SK-N-SH (cell line): ENCODE measurements at places on chromosomes 3 and 15. TPM values are rescaled to one million over a fixed set of nuclear protein-coding genes. Genes with fewer than 3 reads are reported as not detected.

Gene BAHD1
- 4.7 and 5.5 TPM in 2 replicates for polyA plus RNA-seq

Gene AMOTL2
- polyA plus RNA-seq, result 163 and 185 TPM in 2 replicates

Gene SNTN
- polyA plus RNA-seq, result not detected in 2 replicates

Gene CCR8
- not detected in 2 replicates for polyA plus RNA-seq

Gene NUSAP1
- polyA plus RNA-seq, result 41.1 and 43.5 TPM in 2 replicates

Gene TGM4
- 0.12 and 0.13 TPM in 2 replicates for polyA plus RNA-seq

Gene SNX4
- polyA plus RNA-seq, result 5.1 and 7.6 TPM in 2 replicates

Gene GOLGA6D
- polyA plus RNA-seq, result 0.02 TPM in 1 of 2 replicates, not detected in the other

Gene SENP5
- polyA plus RNA-seq, result 7.5 and 11.8 TPM in 2 replicates

Gene TBL1XR1
- polyA plus RNA-seq, result 16.7 and 20.9 TPM in 2 replicates

Gene SAMD7
- polyA plus RNA-seq, result not detected in 2 replicates

Gene NTRK3
- 2.6 and 3.1 TPM in 2 replicates for polyA plus RNA-seq

Gene TRAT1
- polyA plus RNA-seq, result not detected in 2 replicates

Gene PSTPIP1
- polyA plus RNA-seq, result 0.69 and 1.1 TPM in 2 replicates

Gene WDR6
- polyA plus RNA-seq, result 230 and 277 TPM in 2 replicates

Gene TCTA
- 42.1 and 57.5 TPM in 2 replicates for polyA plus RNA-seq

Gene MAGI1
- 10.3 and 11.1 TPM in 2 replicates for polyA plus RNA-seq

Gene FOXB1
- not detected in 2 replicates for polyA plus RNA-seq

Gene MORC1
- polyA plus RNA-seq, result not detected in 2 replicates

Gene TUSC7
- not detected in 2 replicates for polyA plus RNA-seq

Gene DNAH1
- 5.1 and 6.7 TPM in 2 replicates for polyA plus RNA-seq

Gene EPHA6
- polyA plus RNA-seq, result not detected in 2 replicates

Gene RPS27L
- polyA plus RNA-seq, result 319 and 321 TPM in 2 replicates

Gene XRN1
- 2.7 and 3.8 TPM in 2 replicates for polyA plus RNA-seq

Gene CPEB1
- polyA plus RNA-seq, result 2.6 and 3.1 TPM in 2 replicates

Gene LRRIQ4
- polyA plus RNA-seq, result not detected in 2 replicates

Gene NDUFB5
- polyA plus RNA-seq, result 31.3 and 35.3 TPM in 2 replicates

Gene ACOX2
- 7.1 and 9.0 TPM in 2 replicates for polyA plus RNA-seq

Gene KY
- 1.9 and 2.4 TPM in 2 replicates for polyA plus RNA-seq

Gene TJP1
- 17.5 and 23.7 TPM in 2 replicates for polyA plus RNA-seq

Gene SEMA6D
- 0.30 and 0.47 TPM in 2 replicates for polyA plus RNA-seq

Gene IQCF5
- polyA plus RNA-seq, result not detected in 2 replicates

Gene LARP6
- 193 and 236 TPM in 2 replicates for polyA plus RNA-seq

Gene PRSS50
- not detected in 2 replicates for polyA plus RNA-seq

Gene C3orf22
- not detected in 2 replicates for polyA plus RNA-seq

Gene LTK
- polyA plus RNA-seq, result 0.06 and 0.07 TPM in 2 replicates

Gene OXTR
- 1.8 and 2.5 TPM in 2 replicates for polyA plus RNA-seq

Gene PLSCR5
- not detected in 2 replicates for polyA plus RNA-seq

Gene DGKG
- polyA plus RNA-seq, result 0.12 and 0.13 TPM in 2 replicates

Gene FGF7
- 0.23 and 0.25 TPM in 2 replicates for polyA plus RNA-seq

Gene ESYT3
- 0.24 and 0.33 TPM in 2 replicates for polyA plus RNA-seq

Gene TARS3
- 3.5 and 3.9 TPM in 2 replicates for polyA plus RNA-seq

Gene ARID3B
- 3.0 and 3.7 TPM in 2 replicates for polyA plus RNA-seq

Gene FANCD2OS
- not detected in 2 replicates for polyA plus RNA-seq

Gene MAPKAPK3
- polyA plus RNA-seq, result 29.4 and 35.6 TPM in 2 replicates

Gene PCOLCE2
- 22.2 and 25.4 TPM in 2 replicates for polyA plus RNA-seq

Gene P2RY12
- polyA plus RNA-seq, result not detected in 2 replicates

Gene GALNT15
- polyA plus RNA-seq, result 4.7 and 6.5 TPM in 2 replicates

Gene CD86
- not detected in 2 replicates for polyA plus RNA-seq

Gene TP63
- polyA plus RNA-seq, result not detected in 2 replicates

Gene KCNAB1
- polyA plus RNA-seq, result 82.1 and 108 TPM in 2 replicates
